HepG2 (cell line): ENCODE measurements at places on chromosomes 4 and X.
A peak's percentile ranks its signal among the peaks of the same experiment; 100 is the strongest.

DNA sequence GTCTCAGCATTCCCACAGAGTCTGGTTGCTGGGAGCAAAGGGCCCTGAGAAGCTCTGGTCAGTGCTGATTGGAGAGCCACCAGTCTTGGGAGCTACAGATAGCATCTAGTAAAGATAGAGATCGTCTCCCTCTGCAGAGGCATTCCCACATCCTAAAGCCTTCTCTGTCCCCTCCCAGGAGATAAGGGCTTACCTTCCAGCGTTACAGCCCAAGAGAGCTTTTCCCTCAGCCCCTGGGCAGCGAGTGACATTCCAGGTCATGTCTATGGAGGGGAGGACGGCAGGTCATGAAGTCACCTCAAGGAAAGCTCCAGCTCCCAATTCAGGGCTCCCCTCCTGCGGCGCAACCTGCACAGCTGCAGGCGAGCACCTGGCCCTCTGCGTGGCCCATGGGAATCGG is 29.9 kb downstream of the CLDN34 start:
- H3K4me1 ChIP-seq: peaks cover 9% of the 10 kb centered on the region; the same call in 1 of the 2 replicates
- no peaks in the 10 kb centered on the region for H3K36me3 ChIP-seq
- H3K27ac ChIP-seq: no peak overlapping the region
- 0 out of 2 replicates have a peak overlapping the region, but pooled peaks have one; percentile 23 for H3K4me3 ChIP-seq

GRCh38 chr4:170931321-170931720 is 841.6 kb upstream of the AADAT start:
- H3K36me3 ChIP-seq: no peaks in the 10 kb centered on the region
- H3K27ac ChIP-seq: no peak overlapping the region
- no peaks in the 10 kb centered on the region for H3K27me3 ChIP-seq
- H3K4me1 ChIP-seq: no peaks in the 10 kb centered on the region

DNA sequence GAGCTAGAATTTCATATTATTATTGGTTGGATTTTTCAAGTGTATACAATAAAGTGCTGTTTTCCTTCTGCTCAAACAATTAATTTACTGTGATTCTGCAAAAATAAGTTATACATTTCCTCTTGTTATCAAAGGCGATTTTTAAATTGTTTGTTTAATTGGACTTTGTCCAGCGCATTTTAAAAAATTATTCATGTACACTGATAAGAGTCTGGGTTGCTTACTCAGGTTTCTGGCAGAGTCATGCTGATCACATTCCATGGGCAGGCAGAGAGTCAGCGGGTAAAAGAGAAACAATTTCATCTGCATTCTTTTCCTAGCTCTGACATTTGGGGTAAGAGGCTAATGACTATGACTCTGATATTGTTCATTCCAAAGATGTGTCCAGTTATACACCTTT is 8.9 kb downstream of the FAT4 start:
- no peaks in the 10 kb centered on the region for H3K27me3 ChIP-seq
- no peaks in the 10 kb centered on the region for H3K4me1 ChIP-seq
- no peak for DNase-seq

DNA sequence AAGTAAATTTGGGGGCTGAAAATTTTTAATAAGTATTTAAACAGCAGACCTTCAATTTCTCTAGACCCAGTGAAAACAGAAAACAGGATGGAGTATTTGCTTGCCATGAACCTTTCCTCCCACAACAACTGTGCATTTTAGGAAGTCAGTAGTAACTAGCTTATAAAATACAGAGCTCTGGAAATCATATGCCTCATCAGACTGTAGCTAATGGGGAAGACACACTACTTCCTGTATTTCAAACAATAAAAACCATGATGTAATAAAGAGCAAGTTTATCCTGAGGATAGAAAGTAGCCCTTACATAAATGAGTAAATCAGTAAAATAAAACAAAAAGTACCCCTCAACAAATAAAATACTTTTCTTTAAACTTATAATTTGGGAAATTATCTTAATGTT is 280.1 kb upstream of the ZFP42 start:
- no peaks in the 10 kb centered on the region for H3K36me3 ChIP-seq
- DNase-seq: no peak
- H3K27ac ChIP-seq: no peak overlapping the region
- H3K4me3 ChIP-seq: no peak overlapping the region
- no peaks in the 10 kb centered on the region for H3K27me3 ChIP-seq

DNA sequence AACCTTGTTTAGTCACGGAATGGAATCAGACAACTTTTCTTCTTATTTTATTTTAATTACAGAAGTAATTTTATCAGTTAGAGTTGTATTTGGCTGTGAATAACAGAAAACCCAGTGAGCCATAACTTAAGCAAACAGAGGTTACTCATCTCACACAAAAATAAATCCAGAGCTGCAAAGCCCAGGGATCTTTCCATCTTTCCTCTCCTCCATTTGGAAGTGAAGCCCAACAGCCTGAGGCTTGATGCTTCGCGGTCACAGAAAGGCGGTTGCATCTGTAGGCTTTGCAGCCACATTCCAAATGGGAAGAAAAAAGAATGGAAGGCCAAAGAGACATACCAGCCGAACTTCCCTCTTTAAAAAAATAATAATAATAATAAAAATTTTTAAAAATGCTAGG is 22.6 kb downstream of the CHRNA9 start:
- H3K36me3 ChIP-seq: no peaks in the 10 kb centered on the region
- no peaks in the 10 kb centered on the region for H3K4me1 ChIP-seq
- H3K4me3 ChIP-seq: no peak overlapping the region
- H3K27me3 ChIP-seq: no peaks in the 10 kb centered on the region
- DNase-seq: no peak

GRCh38 chr4:150182794-150183193 is 104.5 kb downstream of the DCLK2 start:
- no peak overlapping the region for H3K27ac ChIP-seq
- no peaks in the 10 kb centered on the region for H3K36me3 ChIP-seq
- no peaks in the 10 kb centered on the region for H3K4me1 ChIP-seq
- no peak for DNase-seq

- no peak overlapping the region for H3K27ac ChIP-seq
- H3K4me1 ChIP-seq: no peaks in the 10 kb centered on the region
- no peak overlapping the region for H3K4me3 ChIP-seq
- DNase-seq: peak; percentile 4
Observed at GRCh38 chrX:95764972-95765451, 919.6 kb upstream of the DIAPH2 start.

- no peaks in the 10 kb centered on the region for H3K36me3 ChIP-seq
- no peaks in the 10 kb centered on the region for H3K4me1 ChIP-seq
- H3K27me3 ChIP-seq: no peaks in the 10 kb centered on the region
Observed at GRCh38 chr4:22045051-22045630, 96.6 kb upstream of the KCNIP4 start.

- H3K27me3 ChIP-seq: peaks cover 13% of the 10 kb centered on the region; the same call in 2 of the 3 replicates
- peak overlapping the region; percentile 34 for H3K4me3 ChIP-seq
- DNase-seq: peak; percentile 92
- H3K27ac ChIP-seq: peak overlapping the region; percentile 63
Observed at GRCh38 chr4:8050555-8051206, 107.9 kb downstream of the ABLIM2 start.

DNA sequence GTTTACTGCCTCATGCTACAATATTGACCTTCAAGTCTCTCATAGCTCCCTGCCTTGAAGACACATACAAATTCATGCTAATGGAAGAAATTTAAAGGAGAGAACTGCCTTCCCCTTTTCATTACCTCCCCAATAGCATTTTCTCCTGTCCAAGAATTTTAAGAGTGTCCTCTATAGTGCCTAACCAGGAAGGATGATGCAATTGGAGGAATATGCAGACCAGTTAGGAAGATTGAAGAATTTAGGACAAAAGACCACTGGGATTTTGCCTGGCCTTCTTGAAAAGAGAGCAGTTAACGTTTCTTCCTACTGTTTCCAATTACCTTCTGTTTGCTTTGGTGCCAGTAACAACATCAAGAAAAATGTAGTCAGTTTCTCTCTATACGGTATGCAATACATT is 443.9 kb downstream of the INPP4B start:
- H3K27me3 ChIP-seq: no peaks in the 10 kb centered on the region
- H3K4me1 ChIP-seq: no peaks in the 10 kb centered on the region
- no peak overlapping the region for H3K4me3 ChIP-seq
- H3K27ac ChIP-seq: no peak overlapping the region
- H3K36me3 ChIP-seq: no peaks in the 10 kb centered on the region
- no peak for DNase-seq

DNA sequence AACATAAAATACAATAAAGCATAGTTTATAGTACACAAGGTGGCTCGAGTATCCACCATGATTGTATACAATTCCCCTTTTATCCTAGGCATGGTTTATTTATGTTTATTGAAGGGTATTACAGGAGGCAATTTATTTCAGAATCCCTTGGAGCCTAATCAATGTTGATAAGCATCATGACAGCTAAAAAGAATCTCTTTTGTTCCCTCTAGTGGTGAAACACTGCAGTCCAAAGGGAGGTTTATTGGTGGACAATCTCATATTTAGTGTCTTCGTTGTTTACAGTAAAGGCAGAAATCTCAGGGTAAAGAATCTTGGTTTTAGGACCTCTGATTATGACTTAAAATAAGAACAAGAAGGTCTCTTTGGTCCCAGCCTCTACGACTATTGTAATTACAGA is 1712.5 kb downstream of the C4orf33 start:
- no peaks in the 10 kb centered on the region for H3K27me3 ChIP-seq
- H3K36me3 ChIP-seq: no peaks in the 10 kb centered on the region
- DNase-seq: peak; percentile 13
- H3K4me3 ChIP-seq: no peak overlapping the region
- no peak overlapping the region for H3K27ac ChIP-seq
- H3K4me1 ChIP-seq: no peaks in the 10 kb centered on the region

GRCh38 chr4:174626342-174627008 is 104.2 kb upstream of the HPGD start:
- H3K27me3 ChIP-seq: no peaks in the 10 kb centered on the region
- H3K36me3 ChIP-seq: no peaks in the 10 kb centered on the region
- no peaks in the 10 kb centered on the region for H3K4me1 ChIP-seq
- no peak for DNase-seq
- no peak overlapping the region for H3K4me3 ChIP-seq

DNA sequence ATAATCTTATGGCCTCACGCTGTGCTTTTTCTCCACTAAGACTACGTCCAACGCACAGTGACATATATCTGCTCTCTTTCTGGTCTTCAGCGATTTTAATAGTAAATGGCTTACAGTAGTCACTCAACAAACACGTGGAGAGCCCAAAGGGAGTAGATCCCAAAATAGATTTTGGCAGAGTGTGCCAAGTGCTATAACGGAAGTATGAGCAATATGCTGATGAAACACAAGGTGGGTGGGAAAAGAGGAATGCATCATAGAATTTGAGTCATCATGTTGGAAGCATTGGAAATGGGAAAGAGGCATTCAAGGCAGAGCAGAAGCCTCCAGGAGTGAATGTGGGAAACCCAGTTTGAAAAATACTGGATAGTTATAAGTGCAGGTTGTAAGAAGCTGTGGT is 129.1 kb upstream of the LDB2 start:
- no peak overlapping the region for H3K4me3 ChIP-seq
- no peak for DNase-seq
- no peaks in the 10 kb centered on the region for H3K36me3 ChIP-seq
- H3K27ac ChIP-seq: no peak overlapping the region

DNA sequence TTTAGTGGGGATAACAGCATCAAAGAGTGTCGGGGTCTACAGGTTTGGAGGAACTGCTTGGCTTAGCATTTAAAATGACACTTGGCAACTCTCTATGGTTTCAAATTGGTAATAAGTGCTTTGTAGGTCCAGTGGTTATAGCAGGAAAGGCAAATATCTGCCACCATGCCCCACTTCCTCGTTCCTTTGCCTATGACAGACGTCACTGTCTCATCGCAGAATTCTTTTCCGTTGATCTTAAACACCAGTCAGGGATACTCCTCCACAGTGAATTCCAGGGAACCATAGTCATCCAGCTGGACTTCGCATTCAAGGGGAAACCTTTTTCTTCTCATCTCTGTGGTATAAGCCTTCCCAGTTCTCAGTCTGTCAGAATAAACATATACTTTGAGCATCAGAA is 319.1 kb downstream of the GPAT3 start:
- no peaks in the 10 kb centered on the region for H3K36me3 ChIP-seq
- peak; percentile 70 for DNase-seq
- no peak overlapping the region for H3K27ac ChIP-seq
- peaks cover 40% of the 10 kb centered on the region for H3K4me1 ChIP-seq
- H3K4me3 ChIP-seq: no peak overlapping the region
- no peaks in the 10 kb centered on the region for H3K27me3 ChIP-seq

DNA sequence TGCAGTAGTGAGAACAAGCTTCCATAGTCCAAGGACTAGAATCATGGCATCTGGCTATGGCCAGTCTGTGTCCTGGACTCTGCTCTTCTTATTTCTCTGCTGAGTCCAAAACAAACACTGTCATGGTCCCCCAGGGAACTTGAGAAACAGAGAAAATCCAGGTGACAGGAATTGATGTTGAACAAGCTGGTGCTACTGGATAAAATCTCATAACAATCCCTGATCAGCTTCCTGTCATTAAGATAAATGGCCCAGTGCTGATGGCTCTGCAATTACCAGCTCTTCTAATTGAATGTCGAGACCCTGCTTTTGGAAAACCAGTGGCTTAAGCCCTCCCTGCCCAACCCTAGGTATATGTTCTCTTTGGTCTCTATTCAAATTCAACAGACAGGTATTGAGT is 58.8 kb upstream of the ARHGAP36 start:
- H3K27me3 ChIP-seq: no peaks in the 10 kb centered on the region
- H3K4me1 ChIP-seq: no peaks in the 10 kb centered on the region
- no peak for DNase-seq
- no peaks in the 10 kb centered on the region for H3K36me3 ChIP-seq
- no peak overlapping the region for H3K27ac ChIP-seq

DNA sequence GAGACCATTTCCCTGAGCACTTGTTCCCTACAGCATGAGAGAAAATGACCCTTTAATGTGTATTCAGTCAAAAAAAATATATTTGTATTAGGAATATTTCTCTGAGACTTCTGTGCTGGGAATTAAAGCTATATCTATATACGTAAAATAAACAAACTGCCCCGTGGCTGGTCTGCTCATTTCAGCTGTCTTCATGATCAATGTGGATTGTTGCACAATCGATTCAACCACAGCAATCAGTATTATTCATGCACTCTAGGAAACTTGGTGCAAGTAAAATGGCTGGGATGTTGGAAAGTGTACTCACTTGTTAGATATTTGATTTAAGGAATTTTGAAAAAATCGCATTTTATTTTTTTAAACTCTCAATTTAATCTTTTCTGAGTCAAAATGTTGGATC is 307.9 kb upstream of the ZFP42 start:
- H3K4me1 ChIP-seq: no peaks in the 10 kb centered on the region
- H3K36me3 ChIP-seq: no peaks in the 10 kb centered on the region
- no peak overlapping the region for H3K4me3 ChIP-seq
- no peaks in the 10 kb centered on the region for H3K27me3 ChIP-seq
- H3K27ac ChIP-seq: no peak overlapping the region
- no peak for DNase-seq

GRCh38 chr4:166174717-166175490 is 301.9 kb downstream of the TLL1 start:
- H3K27me3 ChIP-seq: no peaks in the 10 kb centered on the region
- H3K36me3 ChIP-seq: no peaks in the 10 kb centered on the region
- H3K27ac ChIP-seq: no peak overlapping the region
- H3K4me1 ChIP-seq: no peaks in the 10 kb centered on the region

DNA sequence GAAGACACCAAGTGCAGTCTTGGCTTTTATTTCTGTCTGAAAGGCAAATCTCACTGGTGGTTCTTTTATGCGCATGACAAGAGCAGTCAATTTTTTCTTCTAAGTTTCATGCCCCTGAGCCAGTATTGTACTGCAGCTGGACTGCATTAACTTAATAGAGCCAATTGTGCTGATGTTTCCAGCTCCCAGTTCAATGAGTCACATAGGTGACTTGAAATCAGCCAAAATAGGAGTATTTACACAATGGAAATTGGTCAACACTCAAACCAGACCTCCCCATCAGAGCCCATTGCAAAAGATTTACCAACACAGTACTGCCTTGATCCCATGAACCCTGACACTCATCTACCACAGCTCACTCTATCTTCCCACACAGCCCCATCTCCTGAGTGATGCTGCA is 100.3 kb upstream of the GUCY1A1 start:
- no peaks in the 10 kb centered on the region for H3K36me3 ChIP-seq
- H3K27ac ChIP-seq: no peak overlapping the region
